Stimulated activated CD4-positive, alpha-beta T cell treated with anti-CD3 and anti-CD28 coated beads, Interleukin-12 subunit alpha, Interleukin-12 subunit beta, amount 100 ng/mL, for 48 hours (primary cell): ENCODE measurements at places on chromosomes 1 and 21.
A peak's percentile ranks its signal among the peaks of the same experiment; 100 is the strongest.

- no peak for DNase-seq
These were observed 4.6 kb downstream of the FCRLB start for GRCh38 chr1:161725908-161726472.

- DNase-seq, result no peak
These were observed 951 bp downstream of the SYDE2 start for GRCh38 chr1:85199667-85200462.

- no peak for DNase-seq
These were observed 5.3 kb upstream of the SFT2D2 start for GRCh38 chr1:168220470-168220871.

GRCh38 chr1:180909005-180909414 is 3.7 kb upstream of the KIAA1614 start:
- no peak for DNase-seq

- DNase-seq, result no peak
These were observed 49.6 kb downstream of the UBE2T start for GRCh38 chr1:202291961-202292712.

DNA sequence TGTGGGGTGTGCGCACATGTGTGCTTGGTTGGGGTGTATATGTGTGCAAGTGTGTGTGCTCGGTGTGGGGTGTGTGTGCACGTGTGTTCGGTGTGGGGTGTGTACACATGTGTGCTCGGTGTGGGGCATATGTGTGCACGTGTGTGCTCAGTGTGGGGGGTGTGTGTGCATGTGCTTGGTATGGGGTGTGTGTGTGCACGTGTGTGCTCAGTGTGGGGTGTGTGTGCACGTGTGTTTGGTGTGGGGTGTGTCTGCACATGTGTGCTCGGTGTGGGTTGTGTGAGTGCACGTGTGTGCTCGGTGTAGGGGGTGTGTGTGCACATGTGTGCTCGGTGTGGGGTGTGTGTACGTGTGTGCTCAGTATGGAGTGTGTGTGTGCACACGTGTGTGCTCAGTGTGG is 77.5 kb downstream of the PRDM16 start:
- no peak for DNase-seq

DNA sequence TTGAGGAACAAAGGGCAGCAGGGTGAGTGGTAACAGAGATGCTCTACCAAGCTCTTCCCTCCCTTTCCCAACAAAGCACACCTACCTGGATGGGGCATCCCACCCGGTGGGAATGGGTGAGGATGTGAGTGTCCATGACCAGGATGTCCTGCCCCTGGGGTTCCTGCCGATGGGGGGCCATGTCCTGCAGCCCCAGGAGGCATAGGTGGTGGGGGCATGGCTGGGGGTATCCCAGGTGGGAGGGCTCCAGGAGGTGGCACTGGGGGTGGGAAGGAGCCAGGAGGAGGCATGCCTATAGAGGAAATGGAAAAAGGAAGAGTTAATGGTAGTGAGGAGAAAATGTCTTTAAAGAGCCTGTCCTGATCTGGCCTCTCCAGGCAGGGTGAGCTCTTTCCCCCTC is 1.9 kb downstream of the SF3B4 start:
- no peak for DNase-seq

GRCh38 chr1:202589190-202589930 is 120.9 kb downstream of the SYT2 start:
- no peak for DNase-seq

- no peak for DNase-seq
These were observed 10.4 kb upstream of the ZNF670 start for GRCh38 chr1:247088967-247089366.

- no peak for DNase-seq
These were observed 39.8 kb upstream of the TNR start for GRCh38 chr1:175783126-175783722.

DNA sequence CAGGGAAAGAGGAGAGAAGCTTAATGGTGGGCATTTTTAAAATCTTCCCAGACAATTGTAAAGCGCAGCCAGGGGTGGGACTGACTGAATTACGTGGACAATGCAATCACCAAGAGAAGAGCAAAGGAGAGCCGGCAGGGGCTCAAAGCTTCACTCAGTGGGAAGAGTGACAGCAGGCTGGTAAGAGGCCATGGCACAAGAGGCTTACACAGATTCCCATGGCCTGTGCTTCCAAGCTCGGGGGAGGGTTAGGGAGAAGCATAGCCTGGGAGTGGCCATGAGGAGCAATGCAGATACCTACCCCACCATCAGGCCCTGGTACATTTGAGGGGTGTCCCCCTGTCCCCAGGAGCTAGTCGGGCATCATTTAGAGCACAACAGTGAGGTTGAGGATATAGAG is 27.1 kb upstream of the SEC16B start:
- no peak for DNase-seq

DNA sequence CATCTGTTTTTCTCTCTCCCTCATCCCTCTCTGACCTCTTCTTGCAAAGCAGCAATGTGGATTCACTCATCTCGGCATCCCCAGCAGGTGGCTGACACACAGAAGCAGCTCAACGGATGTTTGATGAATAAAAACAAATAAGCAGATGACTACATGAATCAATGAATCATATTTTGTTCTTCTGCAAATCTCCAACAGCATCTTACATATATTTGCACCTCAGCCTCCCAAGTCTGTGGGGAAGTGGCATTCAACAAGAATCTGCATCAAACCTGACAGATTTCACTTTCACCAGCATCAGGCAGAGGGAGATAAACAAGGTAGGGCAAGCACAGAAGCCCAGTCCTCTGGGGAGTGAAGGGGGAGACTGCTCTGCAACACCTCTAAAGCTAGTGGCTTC is 34.0 kb downstream of the CAPN8 start:
- DNase-seq, result no peak

DNA sequence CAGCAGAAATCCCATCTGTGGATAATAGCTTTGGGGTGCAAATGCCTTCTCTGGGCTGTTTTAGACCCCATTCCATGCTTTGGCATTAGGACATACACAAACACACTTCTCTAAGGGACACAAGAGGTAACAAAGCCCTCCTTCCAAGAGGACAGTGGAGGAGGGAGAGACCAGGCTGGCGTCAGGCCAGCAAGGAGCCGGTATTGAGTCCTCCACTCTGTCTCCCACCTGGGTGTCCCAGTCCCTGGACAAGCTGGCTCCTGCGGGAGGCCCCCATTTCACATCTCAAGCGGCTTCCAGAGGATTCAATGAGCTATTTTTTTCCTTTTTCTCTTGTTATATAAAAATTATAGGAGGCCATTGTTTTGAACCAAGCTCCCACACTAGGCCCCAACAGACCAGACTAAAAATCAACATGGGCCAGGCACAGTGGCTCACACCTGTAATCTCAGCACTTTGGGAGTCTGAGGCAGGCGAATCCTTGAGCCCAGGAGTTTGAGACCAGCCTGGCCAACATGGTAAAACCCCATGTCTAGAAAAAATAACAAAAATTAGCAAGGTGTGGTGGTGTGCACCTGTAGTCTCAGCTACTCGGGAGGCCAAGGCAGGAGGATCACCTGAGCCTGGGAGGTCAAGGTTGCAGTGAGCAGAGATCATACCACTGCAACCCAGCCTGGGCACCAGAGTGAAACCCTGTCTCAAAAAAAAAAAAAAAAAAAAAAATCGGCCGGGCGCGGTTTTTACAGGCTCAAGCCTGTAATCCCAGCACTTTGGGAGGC is 142.9 kb downstream of the TOMM20 start:
- no peak for DNase-seq

DNA sequence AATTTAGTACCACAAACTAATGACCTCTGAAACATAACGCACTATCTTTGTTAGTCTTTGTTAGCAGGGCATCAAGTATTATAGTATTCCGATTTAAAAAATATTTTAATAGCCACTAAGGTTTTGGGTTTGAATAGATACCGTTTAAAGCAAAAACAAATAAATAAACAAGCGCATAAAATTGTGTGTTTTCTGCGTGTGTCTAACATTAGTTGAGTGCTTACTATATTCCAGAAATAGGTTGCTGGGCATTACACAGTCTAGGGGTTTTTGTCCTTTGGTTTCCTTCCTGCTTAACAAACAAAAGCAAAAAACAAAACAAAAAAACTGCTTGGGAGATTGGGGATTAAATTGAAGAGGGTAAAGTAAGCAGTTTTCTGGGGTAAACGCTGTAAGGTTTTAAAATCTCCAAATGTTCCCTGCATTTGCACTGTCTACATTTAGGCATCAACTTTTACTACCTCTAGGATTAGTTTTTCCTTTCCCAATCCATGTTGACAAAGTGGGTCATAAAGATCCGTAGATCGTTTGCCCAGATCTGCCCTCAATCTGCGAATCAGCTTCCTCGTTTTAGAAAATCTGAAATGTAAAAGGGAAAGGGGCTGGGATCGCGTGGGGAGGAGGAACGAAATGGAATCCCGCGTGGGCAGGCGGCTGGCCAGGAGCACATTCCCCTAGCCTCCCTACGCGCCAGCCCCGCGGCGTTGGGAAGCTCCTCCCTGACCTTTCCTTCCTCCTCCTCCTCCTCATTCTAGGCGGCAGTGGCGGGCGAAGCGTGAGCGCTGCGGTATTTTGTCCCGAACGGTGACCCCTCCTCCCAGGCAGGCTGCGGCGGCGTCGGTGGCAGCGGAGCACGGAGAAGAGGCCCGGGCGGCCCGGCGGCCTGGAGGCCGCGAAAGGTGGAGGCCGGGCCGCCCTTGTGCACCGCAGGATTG is at the start of gene KCTD3:
KCTD3 (plus strand) TSS at position 749 of the 935 bp plus-strand sequence. CDS start 382 bp downstream, outside the sequence.
- DNase-seq, result peak; percentile 13

DNA sequence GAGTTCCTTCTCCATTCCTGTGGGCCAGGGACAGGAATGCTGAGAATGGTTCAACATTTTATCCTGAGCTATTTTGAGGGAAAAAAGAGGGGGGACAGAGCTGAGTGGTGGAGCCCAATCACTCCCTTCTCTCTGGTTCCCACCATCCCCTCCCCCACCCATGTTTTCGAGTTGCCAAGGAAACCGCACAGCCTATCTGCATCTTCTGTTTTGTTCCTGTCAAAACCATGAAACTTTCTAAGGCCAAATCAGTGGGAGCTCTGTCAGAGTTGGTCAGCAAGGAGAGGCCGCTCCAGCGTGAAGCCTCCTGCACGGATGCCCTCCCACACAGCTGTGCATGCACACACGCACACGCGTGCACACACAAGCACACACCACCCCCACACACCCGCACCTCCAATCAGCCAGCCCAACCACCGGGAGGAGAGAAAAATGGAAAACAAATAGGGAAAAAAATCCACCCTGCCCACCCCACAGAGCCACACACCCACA is 54.5 kb upstream of the ATP2B4 start:
- DNase-seq, result no peak

GRCh38 chr21:26280148-26280547 is 109.6 kb upstream of the APP start:
- no peak for DNase-seq

GRCh38 chr1:6116137-6116536 is 64.0 kb downstream of the CHD5 start:
- no peak for DNase-seq

GRCh38 chr1:16903458-16903796 is 7.6 kb downstream of the RNU1-2 start:
- DNase-seq, result no peak

DNA sequence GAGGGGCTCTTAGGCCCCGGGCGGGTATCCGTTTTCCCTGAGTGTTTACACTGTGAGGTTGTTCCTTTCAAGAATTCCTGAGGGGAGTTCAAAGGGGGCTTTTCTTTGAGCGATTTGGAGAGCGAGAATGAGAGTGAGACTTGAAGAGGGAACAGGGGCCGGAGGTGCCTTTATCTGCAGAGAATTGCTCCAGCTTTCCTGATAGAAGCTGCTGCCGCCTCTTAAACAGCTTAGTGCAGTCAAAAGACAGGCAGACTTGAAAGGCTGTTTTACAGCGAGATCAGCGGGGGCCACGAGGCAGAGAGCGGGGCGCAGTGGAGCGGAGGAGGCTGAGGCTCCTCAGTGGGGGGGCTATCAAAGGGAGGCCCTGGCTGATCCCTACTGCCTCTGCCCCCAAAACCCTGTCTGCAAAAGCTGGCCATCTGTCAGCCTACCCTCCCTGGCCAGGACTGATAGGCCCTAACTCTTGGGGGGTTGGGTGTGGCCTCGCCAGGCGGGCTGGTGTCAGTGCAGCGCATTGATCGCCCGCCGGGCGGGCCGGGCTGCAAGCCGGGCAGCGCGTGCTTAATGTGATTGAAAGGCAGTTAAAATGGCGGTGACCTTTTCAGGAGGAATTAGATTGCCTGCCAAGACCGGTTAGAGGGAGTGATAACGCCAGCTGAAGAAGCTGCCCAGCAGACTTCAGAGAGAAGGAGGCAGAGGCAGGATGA is 36.4 kb downstream of the TMEM53 start:
- DNase-seq, result no peak

DNA sequence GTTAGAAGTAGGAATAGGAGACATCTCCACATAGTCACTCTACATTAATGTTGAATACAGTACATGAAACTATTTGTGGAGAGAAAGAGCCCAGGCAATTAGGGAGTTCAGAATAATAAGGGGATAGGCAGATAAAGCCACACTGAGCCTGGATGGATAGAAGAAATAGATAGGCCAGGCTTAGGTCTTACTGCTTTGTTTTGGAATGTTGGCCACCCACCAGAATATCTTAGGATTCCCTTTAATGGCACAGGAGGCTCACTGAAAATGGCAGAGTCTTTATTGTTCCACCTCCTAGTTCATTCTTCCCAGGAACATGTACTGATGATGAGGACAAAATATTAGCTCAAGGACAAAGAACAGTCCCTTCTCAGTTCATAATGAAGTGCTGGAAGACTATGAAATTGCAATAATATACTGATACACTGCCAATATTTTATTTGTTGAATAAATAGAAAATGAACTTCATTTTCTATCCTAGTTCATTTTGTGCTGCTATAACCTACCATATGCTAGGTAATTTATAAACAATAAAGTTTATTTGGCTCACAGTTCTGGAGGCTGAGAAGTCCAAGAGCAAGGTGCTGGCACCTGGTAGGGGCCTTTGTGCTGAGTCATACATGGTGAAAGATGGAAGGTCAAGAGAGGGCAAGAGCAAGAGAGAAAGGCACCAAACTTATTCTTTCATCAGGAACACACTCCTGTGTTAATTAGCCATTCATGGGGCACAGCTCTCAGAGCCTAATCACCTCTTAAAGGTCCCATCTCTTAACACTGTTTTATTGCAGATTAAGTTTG is 87.3 kb downstream of the TBX15 start:
- DNase-seq, result no peak

DNA sequence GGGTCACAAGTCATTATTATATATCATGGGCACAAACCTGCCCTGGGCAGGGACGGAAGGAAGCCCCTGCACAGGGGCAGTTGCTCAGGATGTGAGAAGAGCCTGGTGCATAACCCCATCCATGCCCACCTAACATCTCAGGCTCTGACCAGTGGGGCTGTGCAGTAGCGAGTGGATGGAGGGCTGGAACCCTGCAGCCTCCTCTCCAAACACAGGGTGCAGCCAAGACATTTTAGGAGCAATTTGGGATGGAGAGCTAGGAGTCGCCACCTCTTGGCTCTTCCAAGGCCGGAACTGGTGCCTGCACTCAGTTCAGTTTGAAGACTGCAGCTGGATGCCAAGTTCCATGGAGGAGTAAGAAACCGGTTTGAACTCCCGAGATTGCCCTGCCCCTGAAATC is 2.8 kb downstream of the MX1 start:
- no peak for DNase-seq
